ENCODE measurements at places on chromosomes 2 and 18.

DNA sequence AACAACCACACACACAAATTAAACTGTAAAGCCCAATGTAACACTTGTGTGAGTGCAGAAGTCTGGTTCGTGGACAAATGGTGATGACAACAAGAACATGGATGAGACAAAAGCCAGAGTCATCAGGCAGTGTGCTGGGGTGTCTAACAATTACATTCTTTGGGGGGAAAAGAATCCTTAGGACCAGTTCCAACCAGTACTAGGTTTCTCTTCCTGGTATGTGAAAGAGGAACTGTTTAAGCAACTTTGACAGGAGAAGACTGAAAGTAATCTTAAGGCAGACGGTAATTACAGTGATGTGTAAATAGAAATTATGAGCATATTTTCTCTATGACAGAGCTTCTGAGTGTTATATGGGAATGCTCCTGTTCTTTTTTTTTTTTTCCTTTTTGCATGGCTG lies 133.4 kb downstream of the AFF3 start:
- DNase-seq, result no peak

DNA sequence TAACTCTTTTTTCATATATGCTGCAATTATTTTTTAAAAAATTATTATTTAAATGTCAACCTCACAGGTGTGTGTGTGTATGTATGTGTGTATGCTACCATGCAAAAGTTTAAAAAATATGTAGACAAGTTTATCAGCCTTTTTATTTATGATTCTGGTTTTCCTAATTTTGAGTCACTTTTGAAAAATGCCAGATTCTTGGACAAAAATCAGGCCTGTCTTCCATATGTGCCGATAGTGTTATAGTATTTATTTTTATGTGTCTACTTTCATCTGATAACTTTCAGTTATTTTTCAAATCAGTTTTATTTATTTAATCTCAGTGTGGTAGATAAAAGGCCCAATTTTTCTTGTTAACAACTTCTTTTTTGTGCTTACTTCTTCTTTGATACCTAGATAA lies 176.2 kb downstream of the RDH14 start:
- DNase-seq, result no peak

DNA sequence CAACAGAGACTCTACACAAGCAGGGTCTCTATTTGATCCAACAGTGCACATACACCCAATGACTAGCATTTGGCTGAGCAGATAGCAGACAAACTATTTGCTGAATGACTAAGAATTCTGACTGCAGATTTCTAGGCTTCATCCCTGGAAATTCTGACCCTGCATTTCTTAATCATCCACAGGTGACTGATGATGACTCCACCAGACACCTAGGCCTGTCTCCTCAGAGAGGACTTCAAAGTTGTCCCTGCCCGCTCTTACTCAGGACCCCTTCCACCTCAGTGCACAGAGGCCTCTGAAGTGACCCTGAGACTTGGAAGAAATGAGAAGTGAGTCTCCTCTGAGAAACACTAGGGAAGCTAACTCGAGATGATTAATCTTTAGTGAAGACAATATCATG lies 51.3 kb downstream of the SEPTIN10 start:
- no peak for DNase-seq

DNA sequence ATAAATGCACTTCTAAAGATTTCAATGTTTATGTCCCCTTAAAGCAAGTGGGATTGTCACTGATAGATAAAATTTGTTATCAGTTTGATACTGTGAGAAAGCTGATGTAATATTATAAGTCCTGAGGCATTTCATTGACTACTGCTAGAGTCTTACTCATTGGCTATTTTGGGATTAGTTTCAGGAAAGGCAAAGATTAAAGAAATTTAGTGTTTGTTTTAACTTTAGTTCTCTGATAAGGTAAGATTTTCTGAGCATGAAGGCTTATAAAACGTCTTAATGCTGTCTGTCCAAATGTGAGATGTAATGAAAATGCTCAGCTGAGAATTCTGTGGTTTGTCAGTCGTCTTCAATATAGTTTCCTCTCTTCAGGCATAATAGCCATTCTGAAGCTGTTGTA lies 886.4 kb upstream of the CDH2 start:
- DNase-seq, result no peak

DNA sequence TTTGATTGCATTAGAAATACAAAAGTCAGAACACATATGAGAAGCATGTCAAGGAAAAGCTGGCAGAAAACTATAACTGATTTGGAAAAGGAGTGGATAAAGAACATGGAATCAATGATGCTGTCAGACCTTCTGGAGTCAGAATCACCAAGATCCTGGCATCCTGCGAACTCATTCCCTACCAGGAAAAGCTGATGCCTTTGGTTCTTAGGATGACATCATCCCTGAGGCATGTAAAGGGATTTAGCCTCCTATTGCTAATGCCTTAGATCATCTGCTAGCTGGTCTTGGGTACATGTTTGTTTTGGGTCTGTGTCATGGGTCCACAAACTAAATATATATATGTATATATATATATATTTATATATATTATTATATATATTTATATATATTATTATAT lies 680.7 kb downstream of the EPHA4 start:
- no peak for DNase-seq

DNA sequence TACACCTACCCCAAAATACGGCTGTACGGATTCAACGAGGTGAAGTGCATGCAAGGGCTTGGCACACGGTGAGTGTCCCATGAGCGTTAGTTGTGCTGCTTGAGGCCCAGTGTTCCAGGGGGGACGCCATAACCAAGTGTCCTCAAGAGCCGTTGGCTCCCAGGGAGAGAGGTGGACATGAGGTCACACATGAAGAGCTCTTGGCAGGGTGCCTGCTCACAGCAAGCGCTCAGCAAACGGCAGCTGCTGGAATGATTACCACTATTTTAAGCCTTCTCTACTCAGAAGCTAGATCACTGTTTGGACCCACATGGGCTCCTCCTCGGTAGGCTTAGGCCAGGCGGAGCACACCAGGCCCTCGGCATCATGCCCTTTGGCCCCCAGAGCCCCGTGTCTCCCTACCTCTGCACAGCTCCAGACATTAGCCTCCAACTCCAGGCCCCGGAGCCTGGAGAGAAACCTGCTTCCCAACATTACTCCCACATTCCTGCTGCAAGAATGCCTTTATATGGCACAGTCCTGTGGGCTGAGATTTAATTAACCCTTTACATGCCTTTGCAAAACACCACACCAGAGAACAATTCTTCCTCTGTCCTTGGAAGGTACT lies 68.4 kb upstream of the PPP1CB start:
- peak; percentile 78 for DNase-seq

DNA sequence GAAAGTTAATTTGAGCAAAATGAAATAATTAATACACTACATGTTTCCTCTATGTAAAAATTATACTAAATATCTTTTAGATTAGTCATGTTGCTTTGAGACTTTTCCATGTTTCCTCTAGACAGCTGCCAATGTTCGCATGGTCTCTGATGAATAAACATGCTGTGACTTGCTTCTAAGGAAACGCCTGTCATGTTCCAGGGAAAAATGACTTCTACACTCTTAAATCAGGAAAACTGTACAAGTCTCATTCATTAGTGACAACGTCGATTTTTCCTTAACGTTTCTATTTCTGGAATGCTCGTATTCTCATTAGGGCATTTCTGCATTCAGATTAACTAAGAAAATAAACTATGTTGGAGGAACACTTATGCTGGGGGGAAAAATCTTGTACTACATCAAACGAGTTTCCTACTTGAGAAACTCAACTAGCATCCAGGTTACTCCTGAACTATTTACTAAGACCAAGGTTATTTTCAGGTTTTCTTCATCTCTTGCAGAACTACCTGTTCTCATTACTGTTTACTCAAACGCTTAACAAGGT lies 1.6 kb downstream of the COBLL1 start:
- peak; percentile 20 for DNase-seq

GRCh38 chr2:205695460-205695991 lies 13.2 kb downstream of the NRP2 start:
- no peak for DNase-seq

- DNase-seq, result no peak
Measured at GRCh38 chr2:39000552-39000951, 110.9 kb downstream of the ARHGEF33 start.

DNA sequence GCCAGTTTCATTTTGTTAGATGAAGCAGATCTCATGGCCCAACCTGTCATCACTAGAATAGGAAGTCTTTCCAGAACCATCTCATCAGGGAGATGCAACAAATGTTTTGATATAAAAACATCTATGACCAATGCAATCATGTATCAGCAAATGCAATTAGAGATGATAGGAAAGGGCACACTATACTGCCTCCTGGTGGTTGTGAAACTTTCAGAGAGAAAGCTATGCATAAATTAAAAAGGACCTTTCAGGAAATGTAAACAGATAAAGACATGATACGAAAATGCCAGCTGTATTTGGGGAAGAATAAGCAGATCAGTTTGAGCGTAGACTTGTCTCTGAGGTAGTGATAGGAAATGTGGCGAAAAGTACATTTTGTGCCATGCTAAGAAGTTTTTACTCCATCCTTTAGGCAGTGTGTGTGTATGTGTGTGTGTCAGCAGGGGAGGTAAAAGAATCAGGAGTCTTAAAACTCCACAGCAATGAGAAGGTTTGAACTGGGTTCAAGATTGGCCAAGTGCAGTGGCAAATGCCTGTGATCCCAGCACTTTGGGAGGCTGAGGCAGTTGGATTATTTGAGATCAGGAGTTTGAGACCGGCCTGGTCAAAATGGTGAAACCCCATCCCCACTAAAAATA lies 479.3 kb downstream of the CPS1 start:
- DNase-seq, result peak; percentile 14

- DNase-seq, result no peak
Measured at GRCh38 chr18:12625241-12625640, 32.7 kb downstream of the SPIRE1 start.

- DNase-seq, result no peak
Measured at GRCh38 chr18:74977041-74977440, 231.9 kb downstream of the PTGR3 start.

- DNase-seq, result peak; percentile 49
Measured at GRCh38 chr2:240840435-240841060, 20.5 kb upstream of the KIF1A start.

DNA sequence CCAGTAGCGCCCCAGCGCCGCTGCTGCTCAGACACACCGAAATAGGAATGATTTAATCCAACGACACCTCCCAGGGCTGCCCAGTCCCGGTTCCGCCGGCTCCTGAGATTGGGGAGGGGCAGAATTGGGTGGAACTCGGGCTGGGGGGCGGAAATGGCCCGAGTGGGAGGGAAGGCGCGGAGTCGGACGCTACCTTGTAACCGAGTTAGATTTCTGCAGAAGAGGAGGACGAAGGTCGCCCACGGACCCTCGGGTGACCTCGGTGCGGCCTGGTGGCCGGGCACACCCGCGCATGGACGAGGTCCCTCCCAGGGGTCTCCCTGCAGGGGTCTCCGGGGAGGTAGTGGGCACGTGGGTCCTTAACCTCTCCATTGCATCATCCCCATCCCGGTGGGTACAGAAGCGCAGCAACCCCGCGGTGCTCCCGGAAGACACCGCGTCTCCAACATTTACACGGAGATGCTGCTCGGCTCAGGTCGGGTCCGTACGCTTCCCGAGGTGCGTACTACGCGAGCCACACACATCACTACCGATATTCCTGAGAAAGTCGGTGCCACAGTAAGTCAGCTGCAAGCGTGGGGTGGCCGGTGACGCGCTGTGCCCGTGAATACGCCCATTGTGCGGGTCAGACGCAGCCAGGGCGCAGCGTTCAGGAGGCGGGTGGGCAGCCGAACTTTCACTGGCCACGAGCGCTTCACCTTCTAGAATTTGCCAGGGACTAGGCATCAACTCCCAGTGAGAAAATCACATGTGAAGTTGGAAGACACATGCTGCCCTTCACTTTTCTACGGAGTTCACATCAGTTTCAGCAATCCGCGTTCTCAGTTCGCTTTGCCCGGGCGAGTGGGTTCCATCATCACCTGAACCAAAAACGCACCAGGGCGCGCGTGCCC lies 3.0 kb downstream of the ZNF516 start:
- DNase-seq, result peak; percentile 86

GRCh38 chr18:48889981-48890762 lies 60.6 kb downstream of the SMAD7 start:
- DNase-seq, result no peak

GRCh38 chr2:6922201-6922656 lies 5.0 kb downstream of the RNF144A start:
- DNase-seq, result peak; percentile 60

DNA sequence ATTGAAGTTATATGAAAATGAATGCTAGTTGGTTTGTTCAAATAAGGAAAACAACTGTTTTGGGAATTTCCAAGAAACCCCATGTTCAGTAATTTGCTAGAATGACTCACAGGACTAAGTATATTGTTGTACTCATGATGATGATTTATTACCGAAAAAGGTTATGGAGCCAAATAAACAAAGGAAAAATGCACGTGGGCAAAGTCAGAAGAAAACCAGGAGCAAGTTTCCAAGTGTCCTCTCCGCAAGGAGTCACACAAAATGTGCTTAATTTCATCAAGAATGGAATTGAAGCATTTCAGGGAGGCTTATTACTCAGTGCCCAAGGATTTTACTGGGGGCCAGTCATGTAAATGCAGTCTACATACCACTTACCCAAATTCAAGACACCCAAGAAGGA lies 1652.4 kb upstream of the TMEFF2 start:
- DNase-seq, result no peak

GRCh38 chr18:48409591-48410094 lies 460 bp upstream of the ZBTB7C start:
- DNase-seq, result peak; percentile 85

DNA sequence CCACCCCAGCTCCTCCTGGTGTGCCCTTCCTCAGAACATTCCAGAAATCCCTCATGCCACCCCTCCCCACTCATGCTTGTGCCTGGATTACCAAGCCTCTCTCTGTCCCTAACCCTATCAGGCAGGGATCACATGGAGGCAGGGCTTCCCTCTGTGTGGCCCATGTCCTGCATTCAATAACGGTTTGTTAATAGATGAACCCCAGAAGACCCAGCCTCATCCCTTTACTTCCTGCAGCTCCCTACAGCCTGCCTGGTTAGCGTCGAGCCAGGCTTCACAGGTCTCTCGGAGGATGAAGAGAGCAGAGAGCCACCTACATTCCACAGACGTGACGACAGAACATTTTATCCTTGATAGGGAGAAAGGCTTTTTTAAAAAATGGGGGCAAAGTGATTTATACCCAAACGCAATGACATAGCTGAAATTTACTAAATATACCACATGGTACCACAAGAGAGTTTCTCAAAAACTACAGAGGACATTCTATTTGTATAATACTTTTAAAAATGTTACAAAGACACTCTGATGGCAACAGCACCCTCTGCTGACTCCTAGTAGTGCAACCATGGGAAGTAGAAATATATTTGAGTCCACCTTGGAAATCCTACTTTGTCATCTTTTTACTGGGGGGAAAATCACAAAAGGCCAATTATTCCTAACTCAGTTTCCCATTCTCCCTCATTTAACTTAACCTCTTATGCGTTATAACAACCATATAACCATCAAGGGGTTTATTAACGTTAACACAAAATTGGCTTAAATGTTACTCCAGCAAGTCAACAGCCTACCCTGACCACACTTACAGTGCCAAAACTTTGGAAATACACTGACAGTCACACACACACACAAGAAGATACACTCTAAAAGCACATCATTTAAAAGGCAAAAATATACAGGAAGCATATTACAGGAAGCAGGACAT lies 30.7 kb downstream of the FBXO15 start:
- DNase-seq, result peak; percentile 49

GRCh38 chr2:206873423-206873822 lies 65.9 kb upstream of the CPO start:
- DNase-seq, result no peak
